A549 treated with Hydrocortisone at 1 μM for 4 hours (cell line): ENCODE measurements at places on chromosomes 7 and 10. TPM values are rescaled to one million over a fixed set of nuclear protein-coding genes. Genes with fewer than 3 reads are reported as not detected.

The MCU gene
- 22.5 to 34.2 TPM (median 27.5 TPM) in 5 replicates for total RNA-seq

The COL26A1 gene
- total RNA-seq: 0.41 to 0.67 TPM (median 0.59 TPM) in 5 replicates

The CNTNAP2 gene
- total RNA-seq: 0.01 to 0.10 TPM (median 0.02 TPM) in 3 of 5 replicates, not detected in the others

The SFTPD gene
- 0.23 to 0.33 TPM (median 0.24 TPM) in 5 replicates for total RNA-seq

The IRF5 gene
- total RNA-seq: 12.2 to 17.8 TPM (median 15.2 TPM) in 5 replicates

The DMBT1 gene
- total RNA-seq: 0.16 to 0.28 TPM (median 0.20 TPM) in 5 replicates

The TFR2 gene
- 2.0 to 2.4 TPM (median 2.1 TPM) in 5 replicates for total RNA-seq

The SPDYE16 gene
- not detected in 5 replicates for total RNA-seq
